ENCODE measurements at places on chromosomes 1 and 21.
A peak's percentile ranks its signal among the peaks of the same experiment; 100 is the strongest.

GRCh38 chr1:172727956-172728603 lies 69.2 kb downstream of the FASLG start:
- peak; percentile 78 for DNase-seq

GRCh38 chr1:155094622-155094948 lies 15.9 kb downstream of the EFNA3 start:
- DNase-seq: no peak

GRCh38 chr1:179984942-179985341 lies 30.3 kb downstream of the CEP350 start:
- DNase-seq: no peak

GRCh38 chr1:58447042-58447441 lies 99.5 kb downstream of the OMA1 start:
- DNase-seq: no peak

- no peak for DNase-seq
Measured at GRCh38 chr1:65424573-65424889, 4.1 kb downstream of the LEPR start.

DNA sequence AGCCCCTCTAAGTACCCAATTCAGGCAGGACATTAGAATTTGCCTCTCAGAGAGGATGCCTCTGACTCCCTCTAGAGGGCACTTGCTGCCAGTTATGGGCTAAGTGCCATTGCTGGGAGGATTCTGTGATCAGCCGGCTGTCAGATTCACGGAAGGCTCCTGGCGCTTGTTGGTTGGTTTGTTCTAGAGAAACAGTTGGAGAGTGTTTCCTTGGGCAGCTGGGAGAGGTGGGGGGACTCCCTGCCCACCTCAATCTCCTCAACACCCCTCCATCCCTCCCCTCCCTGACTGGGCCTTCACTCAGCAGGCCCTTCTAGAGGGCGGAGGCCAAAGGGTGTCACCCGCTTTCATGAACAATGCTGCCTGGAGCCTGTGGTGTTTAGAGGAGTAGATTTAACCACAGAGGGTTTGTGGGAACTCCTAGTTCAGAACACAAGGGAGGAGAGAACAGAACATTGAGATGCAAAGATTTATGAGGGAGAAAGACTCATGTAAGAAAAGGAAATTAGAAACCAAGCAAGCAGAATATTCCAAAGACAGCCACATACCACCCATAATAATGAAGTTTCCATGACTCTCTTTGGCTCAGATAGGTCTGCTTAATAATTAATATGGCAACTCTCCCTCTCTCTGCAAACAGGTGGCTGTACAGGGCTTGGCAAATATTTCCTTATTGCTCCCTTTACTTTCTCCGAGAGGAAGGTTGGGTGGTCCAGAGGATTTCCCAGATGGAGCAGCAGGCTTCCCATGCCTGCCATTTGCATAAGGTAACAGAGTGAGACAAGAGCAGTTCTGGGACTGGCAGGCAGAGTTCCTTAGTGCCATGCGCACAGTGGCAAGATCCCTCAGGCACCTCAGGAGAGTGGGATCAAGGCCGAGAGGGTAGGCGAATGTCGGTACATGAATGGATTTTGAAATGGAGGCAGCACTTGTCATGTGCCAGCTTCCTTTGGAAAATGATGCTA lies 30.0 kb upstream of the ACP6 start:
- peak; percentile 90 for DNase-seq

- DNase-seq: no peak
Measured at GRCh38 chr1:85983316-85983715, 173.3 kb downstream of the COL24A1 start.

GRCh38 chr1:151960780-151961513 lies 32.7 kb downstream of the S100A10 start:
- DNase-seq: no peak

- no peak for DNase-seq
Measured at GRCh38 chr1:232029315-232029714, 402.7 kb downstream of the DISC1 start.

DNA sequence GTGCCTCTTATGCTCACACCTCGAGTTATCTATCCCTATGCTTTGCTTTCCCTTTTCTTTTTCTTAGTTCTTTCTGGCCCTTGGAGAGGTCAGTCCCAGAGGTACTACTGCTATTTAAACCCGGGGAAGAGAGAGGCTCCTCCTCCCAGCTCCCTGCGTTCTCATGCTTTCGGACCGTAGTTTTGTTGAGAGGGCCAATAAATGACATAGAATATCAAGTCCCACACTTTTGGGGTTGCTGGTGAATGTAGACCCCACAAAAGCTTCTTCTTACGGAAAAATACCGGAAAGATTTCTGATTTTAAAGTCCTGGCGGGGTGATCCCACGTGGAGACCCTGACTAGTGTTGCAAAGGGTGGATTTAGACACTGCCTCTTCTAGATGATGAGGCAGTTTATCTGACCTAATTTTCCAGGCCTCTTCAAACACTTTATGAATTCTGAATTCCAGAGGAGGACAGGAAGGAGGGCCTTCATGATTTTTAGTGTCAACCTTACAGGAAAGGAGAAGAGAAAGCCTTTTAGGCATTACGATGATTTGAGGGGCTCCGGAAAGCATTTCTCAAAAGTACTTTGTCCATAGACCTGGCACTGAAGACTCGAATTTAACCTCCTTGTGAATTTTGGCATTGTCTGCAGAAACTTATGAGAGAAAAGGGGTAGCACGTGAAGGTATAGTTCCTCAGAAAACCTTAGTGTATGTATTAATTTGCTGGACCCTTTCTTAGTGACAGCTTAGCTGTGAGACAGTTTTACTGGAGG lies 694 bp downstream of the TMEM167B start:
- DNase-seq: peak; percentile 75
